ENCODE measurements at places on chromosomes 12 and 14. TPM values are rescaled to one million over a fixed set of nuclear protein-coding genes. Genes with fewer than 3 reads are reported as not detected.

TCTN2 gene
- 3.0 TPM for total RNA-seq

LACRT gene
- not detected for total RNA-seq

COX8C gene
- not detected for total RNA-seq

- DNase-seq: no peak
These were observed 240.3 kb downstream of the SLC15A4 start for GRCh38 chr12:128583453-128583852.

GRCh38 chr14:98826618-98827017 lies 445.4 kb downstream of the BCL11B start:
- no peak for DNase-seq

GRCh38 chr12:111121840-111122239 lies 201.5 kb upstream of the MYL2 start:
- DNase-seq: no peak

DNA sequence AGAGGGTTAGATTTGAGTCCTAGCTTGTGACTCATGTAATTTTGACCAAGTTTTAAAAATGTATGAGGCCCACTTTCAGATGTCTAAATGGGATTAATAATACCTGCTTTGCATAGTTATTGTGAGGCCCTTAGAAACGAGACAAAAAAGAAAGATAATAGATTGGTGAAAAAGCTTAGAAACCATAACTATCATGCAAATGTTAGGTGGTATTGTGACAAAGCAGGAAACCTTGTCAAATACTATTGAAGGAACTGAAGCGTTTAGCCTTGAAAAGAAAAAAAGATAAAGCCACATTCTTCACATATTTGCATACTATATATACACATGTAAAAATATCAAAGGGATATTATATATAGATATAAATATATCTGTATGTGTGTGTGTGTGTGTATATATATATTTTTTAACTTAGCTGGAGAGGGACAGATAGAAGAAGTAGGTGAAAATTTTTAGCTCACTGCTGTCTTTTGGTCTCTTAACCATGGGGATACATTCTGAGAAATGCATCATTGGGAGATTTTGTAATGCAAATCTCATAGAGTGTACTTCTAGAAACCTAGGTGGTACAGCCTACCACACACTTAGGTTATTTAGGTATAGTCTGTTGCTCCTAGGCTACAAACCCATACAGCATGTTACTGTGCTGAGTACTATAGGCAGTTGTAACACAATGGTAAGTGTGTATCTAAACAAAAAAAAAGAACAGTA lies 270.3 kb downstream of the CCDC91 start:
- no peak for DNase-seq

DNA sequence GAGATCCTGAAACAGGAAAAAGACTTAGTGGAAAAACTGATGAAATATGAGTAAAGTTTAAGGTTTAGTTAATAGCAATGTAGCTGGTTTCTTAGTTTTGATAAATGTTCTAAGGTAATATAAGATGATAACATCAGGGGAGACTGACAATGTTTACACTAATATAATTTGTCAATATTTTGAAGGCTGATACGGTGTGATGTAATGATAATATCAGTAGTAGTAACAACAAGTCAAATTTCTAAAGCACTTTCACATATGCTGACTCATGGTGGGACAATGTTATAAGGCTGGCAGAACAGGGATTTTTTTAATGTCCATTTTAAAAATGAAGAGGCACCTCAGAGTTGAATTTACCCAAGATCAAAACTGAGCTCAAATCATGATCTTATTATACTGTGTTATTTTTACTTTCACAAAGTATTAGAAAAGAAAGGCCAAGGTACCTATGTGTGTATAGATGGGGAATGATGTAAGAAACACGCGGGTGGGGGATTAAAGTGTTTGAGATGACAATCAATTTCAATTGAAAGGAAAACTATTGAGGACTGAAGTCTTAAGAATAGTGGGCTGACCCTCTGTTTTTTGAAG lies 2.4 kb upstream of the FLRT2 start:
- no peak for DNase-seq

All from activated T-helper 2 cell treated with anti-CD3 and anti-CD28 coated beads, Interferon-gamma antibody, Interleukin-2, Interleukin-4, amounts not matched to agents 10 μg/mL and 5 μg/mL and 100 μg/mL, durations not matched to agents 14 hours and 24 hours and 36 hours (primary cell).